ENCODE measurements at places on chromosomes 7 and 10. TPM values are rescaled to one million over a fixed set of nuclear protein-coding genes. Genes with fewer than 3 reads are reported as not detected.

GNAT3 gene
- not detected for total RNA-seq

RAB11FIP2 gene
- total RNA-seq: 23.0 TPM

ITPRID1 gene
- total RNA-seq: not detected

MRPS17 gene
- total RNA-seq: 9.0 TPM

ITIH5 gene
- total RNA-seq: 12.5 TPM

SFMBT2 gene
- total RNA-seq: 8.8 TPM

CDC14C gene
- not detected for total RNA-seq

UCMA gene
- not detected for total RNA-seq

WNT2 gene
- total RNA-seq: 13.9 TPM

AKR1C1 gene
- 103 TPM for total RNA-seq

MICALL2 gene
- total RNA-seq: 39.2 TPM

TCAF2 gene
- 6.1 TPM for total RNA-seq

CUL2 gene
- 30.7 TPM for total RNA-seq

C10orf143 gene
- total RNA-seq: 5.4 TPM

CPN1 gene
- not detected for total RNA-seq

LFNG gene
- total RNA-seq: 55.8 TPM

DNA sequence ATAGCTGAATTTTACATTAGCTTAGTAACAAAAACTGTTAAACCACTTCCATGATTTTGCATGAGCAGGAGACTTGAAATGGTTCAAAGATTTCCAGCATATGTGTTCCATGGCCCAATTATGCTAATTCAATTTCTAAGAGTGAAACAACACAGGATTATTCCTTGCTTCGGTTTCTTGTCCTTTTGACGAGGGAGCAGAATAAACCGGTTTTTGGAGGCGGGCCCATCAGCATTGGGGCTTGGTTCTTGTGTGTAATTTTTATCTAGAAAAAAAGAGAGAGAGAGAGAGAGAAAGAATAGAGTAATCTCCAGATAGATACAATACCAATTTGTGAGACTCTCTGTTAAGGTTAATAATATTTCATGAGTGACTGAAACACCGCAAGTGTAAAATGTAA, 159.5 kb upstream of the ETV1 start:
- no peak for DNase-seq

GRCh38 chr10:2714597-2714996, 352.8 kb upstream of the PFKP start:
- DNase-seq: no peak

- DNase-seq: no peak
These were observed 30.9 kb downstream of the CDK1 start for GRCh38 chr10:60809157-60809556.

DNA sequence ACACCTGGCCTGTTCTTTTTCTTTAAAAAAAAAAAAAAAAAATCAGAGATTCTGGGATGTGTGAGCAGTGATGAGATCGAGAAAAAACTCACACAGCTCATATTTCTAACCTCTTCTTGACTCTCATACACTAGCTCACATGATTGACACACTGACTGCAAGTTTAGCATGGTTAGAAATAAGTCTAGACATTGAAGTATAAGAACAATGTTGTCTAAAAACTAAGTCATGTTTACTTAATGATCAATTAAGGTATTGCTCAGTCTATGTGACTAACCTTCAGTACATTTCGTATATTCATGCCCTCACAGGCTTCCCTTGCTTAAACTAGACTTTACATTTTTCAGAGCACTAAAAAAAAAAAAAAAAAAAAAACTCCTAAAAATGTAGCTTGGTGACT, 775.1 kb downstream of the GATA3 start:
- no peak for DNase-seq

DNA sequence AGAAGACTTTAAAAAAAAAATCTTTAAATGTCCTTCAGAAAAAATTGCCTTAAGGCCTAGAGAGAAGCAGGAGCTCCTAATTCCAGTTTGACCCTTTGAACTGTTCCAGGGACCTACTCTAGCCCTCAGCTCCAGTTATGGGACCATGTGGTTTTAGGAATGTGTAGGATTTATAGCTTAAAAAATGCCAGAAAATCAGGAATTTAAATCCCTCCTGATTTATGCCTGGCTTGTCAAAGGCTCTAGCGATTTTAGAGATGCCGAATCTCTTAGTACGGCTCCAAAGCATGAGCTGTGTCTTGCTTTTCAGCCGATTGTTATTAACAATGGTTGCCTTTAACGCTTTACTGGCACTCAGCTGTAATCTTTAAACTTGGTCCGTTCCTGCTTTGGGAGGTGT, 130.6 kb upstream of the NPVF start:
- no peak for DNase-seq

GRCh38 chr7:475951-476441, 43.6 kb downstream of the PDGFA start:
- peak; percentile 13 for DNase-seq

- DNase-seq: no peak
These were observed 13.9 kb downstream of the KLHDC10 start for GRCh38 chr7:130084037-130084875.

GRCh38 chr7:1619152-1620079, 49.6 kb upstream of the PSMG3 start:
- peak; percentile 80 for DNase-seq

GRCh38 chr7:21526007-21526406, 16.8 kb upstream of the DNAH11 start:
- no peak for DNase-seq

- peak; percentile 27 for DNase-seq
These were observed 46.8 kb upstream of the TMEM213 start for GRCh38 chr7:138750901-138751464.

GRCh38 chr10:47206449-47207280, 93.3 kb upstream of the GDF10 start:
- DNase-seq: no peak

GRCh38 chr10:87092861-87093631, 1.6 kb downstream of the GLUD1 start:
- DNase-seq: peak; percentile 32

DNA sequence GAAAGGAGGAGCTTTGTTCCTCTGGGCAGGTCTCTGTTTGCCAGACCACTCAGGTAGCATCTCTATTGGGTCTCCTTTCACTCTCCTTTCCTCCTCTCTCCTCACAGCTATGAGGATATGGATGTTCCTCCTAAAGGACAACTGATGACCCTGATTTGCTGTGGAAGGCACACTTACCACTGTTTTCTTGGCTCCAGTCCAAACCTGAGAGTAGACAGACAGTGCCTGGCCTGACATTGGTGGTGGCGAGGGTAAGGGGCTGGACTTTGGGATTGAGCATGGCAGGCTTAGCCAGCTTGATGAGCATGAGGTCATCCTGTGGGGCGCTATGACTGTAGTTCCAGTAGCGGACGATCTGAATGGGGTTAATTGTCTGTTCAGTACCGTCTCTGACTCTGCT, 3.6 kb downstream of the PRSS37 start:
- DNase-seq: no peak

DNA sequence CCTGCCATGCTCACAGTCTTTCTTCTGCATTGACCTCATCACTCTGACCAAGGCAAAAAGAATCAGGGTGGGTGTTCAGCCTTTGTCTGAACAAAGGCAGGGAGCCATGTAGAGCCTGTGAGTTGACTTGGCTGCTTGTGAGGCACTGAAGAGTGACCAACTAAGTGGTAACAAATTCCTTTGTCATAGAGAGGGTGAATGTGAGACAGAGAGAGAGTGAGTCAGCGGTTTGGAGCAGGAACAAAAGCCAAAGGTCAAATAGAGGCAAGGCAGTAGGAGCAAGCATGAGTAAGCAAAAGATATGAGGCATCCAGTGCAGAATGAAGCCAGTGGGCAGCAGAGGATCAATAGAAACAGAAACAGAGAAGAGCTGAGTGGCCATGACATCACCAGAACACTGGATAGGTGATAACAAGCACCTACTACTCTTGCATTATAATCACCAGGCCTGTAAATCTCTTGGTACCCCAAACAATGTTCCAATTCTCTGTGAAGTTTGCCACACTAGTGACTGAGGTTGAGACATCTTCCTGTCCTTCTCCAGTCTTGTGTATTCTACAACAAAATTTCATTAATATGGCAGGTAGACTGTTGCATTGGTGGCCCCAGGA, 116.2 kb upstream of the LAMB4 start:
- no peak for DNase-seq

DNA sequence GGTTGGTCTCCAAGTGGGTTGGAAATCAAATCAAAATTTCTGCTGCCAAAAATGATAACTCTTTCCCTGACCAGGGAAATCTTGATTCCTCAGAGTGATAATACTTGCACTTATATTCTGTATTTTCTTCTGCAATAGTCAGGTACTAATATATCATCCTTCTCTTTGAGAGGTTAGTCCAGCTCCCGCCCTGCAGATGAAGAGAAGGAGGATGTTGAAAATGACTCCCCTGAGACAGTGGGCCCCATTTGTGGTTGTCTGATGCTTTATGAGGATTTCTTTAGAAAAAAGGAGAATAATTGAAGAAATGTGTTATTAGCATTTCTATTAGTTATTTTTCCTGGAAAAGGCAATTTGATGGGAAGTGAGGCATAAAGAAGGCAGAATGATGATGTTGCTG, 213.0 kb downstream of the SEC23IP start:
- DNase-seq: no peak

DNA sequence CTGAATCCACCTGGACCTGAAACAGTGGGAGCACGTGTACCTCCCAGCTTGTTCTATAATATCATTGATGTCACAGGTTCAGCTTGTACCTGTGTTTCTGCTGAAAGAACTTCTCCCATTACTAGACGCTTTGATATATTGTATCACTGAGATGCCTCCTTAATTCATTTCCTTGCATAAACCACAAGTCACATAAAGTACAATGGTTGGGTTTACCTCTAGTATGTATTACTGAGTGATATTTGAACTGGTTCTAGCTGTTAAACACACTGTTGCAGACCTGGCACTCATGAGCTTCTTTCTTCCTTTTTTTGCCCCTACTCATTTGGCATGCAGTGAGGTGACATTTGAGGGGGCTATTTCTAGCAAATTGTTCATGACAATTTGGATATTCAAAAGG, 106.6 kb upstream of the KLF14 start:
- DNase-seq: no peak

- no peak for DNase-seq
These were observed 9.3 kb downstream of the AKR1C3 start for GRCh38 chr10:5103481-5103880.

DNA sequence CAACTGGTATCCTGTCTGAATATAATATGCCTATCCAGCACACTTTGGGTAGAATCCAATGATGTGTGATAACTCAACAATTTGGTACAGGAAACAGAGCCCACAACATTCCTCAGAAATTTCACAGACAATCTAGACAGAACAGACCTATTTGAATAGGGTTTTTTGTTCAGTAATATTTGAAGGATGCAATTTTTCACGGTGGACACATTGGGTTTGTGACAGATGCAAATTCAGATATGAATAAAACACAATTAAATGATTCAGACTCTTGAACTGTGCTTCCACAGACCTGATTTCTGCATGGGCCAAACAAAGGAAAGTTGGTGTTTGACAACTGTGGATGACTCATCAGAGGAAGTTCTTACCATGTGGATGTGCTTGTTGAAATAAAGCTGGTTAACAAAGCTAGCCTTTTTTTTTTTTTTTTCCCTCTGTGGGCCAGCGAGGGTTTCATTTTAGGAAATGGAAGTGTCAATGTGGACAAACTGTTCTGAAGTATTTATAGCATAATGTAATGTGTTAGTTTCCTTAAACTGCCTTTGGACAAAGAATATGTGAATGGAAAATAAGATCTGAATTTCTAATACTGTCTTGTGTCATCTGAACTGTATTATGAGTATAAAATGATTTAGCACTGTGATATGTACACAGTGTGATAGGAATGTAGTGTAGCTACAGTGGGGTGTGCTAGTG, 43.2 kb upstream of the FAM133B start:
- DNase-seq: peak; percentile 38

DNA sequence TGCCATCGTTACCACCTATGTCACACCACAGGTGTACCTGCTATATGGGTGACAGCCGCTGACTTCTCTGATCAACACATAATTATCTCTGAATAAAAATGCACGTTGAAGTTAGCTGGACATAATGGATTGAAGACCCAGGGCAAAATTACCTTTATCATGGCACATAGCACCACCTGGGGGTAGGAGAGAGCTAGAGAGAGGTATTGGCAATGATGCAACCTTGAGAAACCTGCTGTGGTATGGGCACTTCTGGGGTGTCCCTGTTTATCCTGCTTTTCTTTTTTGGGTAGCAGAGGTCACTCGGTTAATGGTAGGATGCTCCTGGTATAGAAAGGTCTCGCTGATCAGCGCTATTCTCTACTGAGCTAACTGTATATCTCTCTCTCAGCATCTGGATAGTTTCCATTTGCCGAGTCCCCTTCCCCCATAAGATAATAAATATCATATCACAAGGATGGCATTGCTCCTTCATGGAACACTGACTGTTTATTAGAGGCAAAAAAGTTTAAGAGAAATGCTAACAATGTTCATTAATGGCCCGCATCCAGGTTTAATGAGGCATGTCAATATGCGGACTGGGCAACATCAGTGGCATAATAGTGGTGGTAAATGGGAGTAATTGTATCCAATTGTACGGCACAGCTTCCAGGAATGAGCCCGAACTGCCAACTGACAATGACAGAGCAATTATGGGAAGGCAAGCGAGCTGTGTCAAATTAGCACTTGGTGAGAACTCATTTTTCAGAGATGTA, 323.1 kb downstream of the TFEC start:
- no peak for DNase-seq

DNA sequence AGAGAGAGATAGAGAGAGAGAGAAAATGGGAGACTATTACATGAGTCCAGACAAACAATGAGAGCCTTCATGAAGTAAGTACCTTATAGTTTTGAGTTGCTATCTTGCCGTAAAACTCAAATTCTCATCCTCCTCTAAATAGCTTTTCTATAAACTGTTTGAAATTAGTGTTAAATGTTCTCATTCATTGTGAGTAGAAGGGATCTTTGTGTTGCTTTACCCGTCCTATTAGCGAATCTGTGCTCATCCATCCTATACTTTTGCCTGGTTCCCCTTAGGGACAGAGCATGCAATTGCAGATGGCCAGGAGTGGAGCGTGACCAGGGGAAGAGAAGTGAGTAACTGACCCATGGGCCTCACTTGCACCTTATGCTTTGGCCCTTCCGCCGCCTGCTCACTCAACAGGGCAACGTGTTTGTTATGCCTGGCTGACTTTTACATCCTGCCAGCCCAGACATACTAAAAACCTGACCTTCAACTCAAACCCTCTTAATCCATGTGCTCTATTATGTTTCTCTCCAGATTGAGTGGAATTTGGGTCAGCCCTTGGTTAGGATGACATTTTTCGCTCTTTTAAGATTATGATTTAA, 244.2 kb upstream of the YAE1 start:
- no peak for DNase-seq

DNA sequence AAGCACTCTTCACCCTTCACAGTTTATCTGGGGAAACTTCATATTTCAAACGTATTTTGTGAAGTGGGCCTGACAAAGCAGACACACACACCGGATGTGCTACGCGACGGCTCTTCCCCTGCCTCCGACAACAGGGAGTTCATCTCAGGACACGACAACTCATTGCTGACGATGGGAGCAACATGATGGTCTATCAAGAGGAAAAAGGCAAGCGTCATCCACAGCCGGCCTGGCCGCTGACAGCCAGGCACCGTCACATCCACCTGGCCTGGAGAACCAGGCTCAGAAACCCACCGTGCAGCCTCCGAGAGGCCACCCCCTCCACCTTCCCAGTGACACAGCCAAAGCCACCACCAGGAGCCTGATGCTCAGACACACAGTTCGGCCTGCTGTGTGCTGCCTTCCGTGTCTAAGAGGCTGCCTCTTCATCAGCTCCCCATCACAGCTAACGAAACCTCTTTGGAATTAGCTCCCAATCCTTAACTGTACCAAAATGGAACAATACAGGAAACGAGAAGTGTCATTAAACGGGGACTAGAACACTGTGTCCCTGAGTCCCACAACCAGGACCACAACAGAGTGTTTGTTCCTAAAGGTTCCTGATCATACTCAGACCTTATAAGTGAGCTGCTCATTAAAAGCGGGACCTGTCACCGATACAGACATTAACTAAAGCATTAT, 76.7 kb downstream of the SFMBT2 start:
- DNase-seq: no peak

All from upper lobe of left lung (tissue), 6 donors.